ENCODE measurements at places on chromosomes 5 and 9. TPM values are rescaled to one million over a fixed set of nuclear protein-coding genes. Genes with fewer than 3 reads are reported as not detected.

TAF1L gene
- not detected for total RNA-seq

PCA3 gene
- not detected for total RNA-seq

FOXD4L5 gene
- total RNA-seq, result under 0.01 TPM

ERCC6L2 gene
- total RNA-seq, result 93.3 TPM

PCDHGC3 gene
- 53.7 TPM for total RNA-seq

PDLIM4 gene
- total RNA-seq, result 37.3 TPM

PCDHA8 gene
- 0.25 TPM for total RNA-seq

CDHR2 gene
- not detected for total RNA-seq

SKP2 gene
- 36.3 TPM for total RNA-seq

IER5L gene
- total RNA-seq, result 28.0 TPM

PCDHA10 gene
- total RNA-seq, result 0.09 TPM

UGT3A1 gene
- total RNA-seq, result not detected

MCCC2 gene
- 23.3 TPM for total RNA-seq

NEUROG1 gene
- total RNA-seq, result not detected

GDF9 gene
- 0.18 TPM for total RNA-seq

DIPK1B gene
- 0.98 TPM for total RNA-seq

HMMR gene
- 1.2 TPM for total RNA-seq

KLHL9 gene
- total RNA-seq, result 39.0 TPM

Measured in fibroblast of the aortic adventitia (primary cell).